ENCODE measurements at places on chromosomes 1 and 21. TPM values are rescaled to one million over a fixed set of nuclear protein-coding genes. Genes with fewer than 3 reads are reported as not detected.

- no peak overlapping the region for H3K4me3 ChIP-seq
- H3K4me1 ChIP-seq = peaks cover 7% of the 10 kb centered on the region
- no peak for DNase-seq
- H3K36me3 ChIP-seq = peaks cover 19% of the 10 kb centered on the region
- no peak overlapping the region for H3K27ac ChIP-seq
These were observed 245.4 kb downstream of the PBX1 start for GRCh38 chr1:164804366-164804765.

TBX19 gene
- total RNA-seq = 0.78 TPM

ADCY10 gene
- 0.07 TPM for total RNA-seq

DNA sequence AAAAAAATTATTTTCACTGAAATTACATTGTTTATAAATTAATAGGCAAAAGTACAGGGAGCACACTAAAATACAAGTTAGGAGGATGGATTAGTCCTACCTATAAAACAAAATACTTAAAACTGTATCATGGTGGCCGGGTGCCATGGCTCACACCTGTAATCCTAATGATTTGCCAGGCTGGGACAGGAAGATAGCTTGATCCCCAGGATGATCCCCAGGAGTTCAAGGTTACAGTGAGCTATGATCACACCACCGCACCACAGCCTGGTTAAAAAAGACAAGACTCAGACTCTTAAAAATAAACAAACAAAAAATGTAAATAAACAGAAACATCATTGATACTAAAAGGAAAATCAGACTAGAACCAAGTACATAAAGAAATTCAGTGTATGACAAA lies 53.5 kb downstream of the ASH1L start:
- H3K4me1 ChIP-seq = no peaks in the 10 kb centered on the region
- H3K27me3 ChIP-seq = peaks cover 3% of the 10 kb centered on the region
- H3K36me3 ChIP-seq = no peaks in the 10 kb centered on the region
- no peak overlapping the region for H3K27ac ChIP-seq
- H3K4me3 ChIP-seq = no peak overlapping the region

PM20D1 gene
- not detected for total RNA-seq

DNA sequence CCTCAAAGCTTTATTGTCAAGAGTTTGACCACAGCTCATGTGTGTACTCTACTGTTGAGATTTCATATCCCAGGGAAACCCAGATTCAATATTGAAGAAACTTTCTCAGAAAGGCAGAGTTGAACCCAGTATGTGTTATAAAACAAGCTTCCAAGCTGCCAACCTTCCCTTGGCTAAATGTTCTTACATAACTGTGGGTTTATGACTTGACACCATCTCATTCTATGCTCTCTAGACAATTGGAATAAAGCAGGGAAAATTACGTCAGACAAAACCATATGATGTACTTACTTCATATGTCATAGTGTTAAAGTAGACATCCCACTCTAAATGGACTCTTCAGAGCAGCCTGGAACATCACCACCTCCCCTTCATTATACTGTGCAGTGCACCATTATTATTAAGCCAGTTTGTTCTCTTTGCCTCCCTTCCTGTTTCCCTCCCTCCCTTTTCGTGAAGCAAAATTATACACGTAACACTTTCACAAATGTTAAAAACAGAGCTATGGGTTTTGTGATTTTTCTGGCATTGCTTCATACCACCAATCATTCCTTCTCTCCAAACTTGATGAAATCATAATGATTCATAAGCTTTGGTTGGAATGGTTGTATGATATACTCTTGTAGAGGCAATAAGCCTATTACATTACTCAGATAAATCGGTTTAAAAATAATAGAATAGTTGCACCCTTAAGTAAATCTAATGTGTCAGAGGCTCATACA lies 507.2 kb downstream of the LTN1 start:
- no peak for DNase-seq
- H3K27me3 ChIP-seq = no peaks in the 10 kb centered on the region
- H3K4me3 ChIP-seq = no peak overlapping the region
- H3K27ac ChIP-seq = no peak overlapping the region

OR2M5 gene
- not detected for total RNA-seq

AADACL3 gene
- total RNA-seq = not detected

PIAS3 gene
- 20.3 TPM for total RNA-seq

- no peak overlapping the region for H3K4me3 ChIP-seq
- H3K27me3 ChIP-seq = peaks cover 2% of the 10 kb centered on the region
- no peaks in the 10 kb centered on the region for H3K4me1 ChIP-seq
- no peak for DNase-seq
- H3K27ac ChIP-seq = no peak overlapping the region
These were observed 25.0 kb upstream of the CD1D start for GRCh38 chr1:158155673-158156072.

FCRLA gene
- 0.39 TPM for total RNA-seq
